ENCODE measurements at places on chromosomes 7 and 10.

GRCh38 chr7:130385600-130386066, 5.3 kb downstream of the CPA1 start:
- DNase-seq = no peak

DNA sequence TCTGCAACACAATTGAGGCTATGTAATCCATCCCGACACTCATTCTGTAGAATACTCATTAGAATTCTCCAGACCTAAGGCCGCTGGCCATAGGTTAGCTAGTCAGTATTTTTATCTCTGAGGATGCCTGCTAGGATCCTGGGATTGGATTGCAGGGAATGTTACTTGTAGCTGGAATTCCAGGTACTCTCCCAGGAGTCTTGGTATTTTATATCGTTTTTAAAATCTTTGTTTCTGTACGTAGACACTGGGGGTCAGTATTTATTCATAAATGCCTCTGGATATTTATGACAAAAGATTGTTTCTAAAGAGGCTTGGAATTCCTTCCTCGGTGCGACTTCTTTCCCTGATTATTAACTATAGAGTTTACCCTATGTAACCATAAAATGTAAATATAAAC, 40.1 kb downstream of the BPGM start:
- DNase-seq = no peak

DNA sequence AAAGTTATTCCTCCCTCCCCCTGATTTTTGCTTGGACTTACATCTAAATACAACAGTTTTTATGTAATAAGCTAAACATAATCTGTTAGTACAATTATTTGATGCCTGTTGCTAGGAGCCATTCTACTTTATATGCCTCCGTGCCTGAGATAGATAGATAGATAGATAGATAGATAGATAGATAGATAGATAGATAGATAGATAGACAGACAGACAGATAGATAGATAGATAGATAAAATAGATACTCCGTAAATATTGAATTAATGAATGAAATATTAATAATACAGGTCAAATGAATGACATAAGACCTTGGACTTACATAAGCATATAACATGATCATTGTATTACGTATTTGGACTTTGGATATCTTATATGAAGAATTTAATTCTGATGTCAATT, 23.0 kb downstream of the NET1 start:
- no peak for DNase-seq

GRCh38 chr7:22375359-22376048, 18.6 kb upstream of the RAPGEF5 start:
- DNase-seq = no peak

GRCh38 chr7:46746695-46747687, 825.9 kb upstream of the IGFBP3 start:
- no peak for DNase-seq

DNA sequence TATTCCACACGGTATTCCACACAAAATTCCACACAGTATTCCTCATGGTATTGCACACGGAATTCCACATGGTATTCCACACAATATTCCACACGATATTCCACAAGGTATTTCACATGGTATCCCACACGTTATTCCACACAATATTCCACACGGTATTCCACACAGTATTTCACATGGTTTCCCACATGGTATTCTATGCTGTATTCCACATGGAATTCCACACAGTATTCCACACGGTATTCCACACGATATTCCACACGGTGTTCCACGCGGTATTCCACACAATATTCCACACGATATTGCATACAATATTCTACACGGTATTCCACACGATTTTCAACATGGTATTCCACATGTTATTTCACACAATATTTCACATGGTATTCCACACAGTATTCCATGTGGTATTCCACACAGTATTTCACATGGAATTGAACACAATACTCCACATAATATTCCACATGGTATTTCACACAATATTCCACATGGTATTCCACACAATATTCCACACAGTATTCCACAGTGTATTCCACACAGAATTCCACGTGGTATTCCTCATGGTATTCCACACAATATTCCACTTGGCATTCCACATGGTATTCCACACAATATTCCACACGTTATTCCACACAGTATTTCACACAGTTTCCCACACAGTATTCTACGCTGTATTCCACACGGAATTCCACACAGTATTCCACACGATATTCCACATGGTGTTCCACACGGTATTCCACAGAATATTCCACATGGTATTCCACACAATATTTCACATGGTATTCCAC, 136.0 kb upstream of the CHST15 start:
- no peak for DNase-seq

- DNase-seq = no peak
These were observed 61.0 kb upstream of the PAPSS2 start for GRCh38 chr10:87598700-87599099.

GRCh38 chr7:130918129-130919052, 184.4 kb upstream of the KLF14 start:
- DNase-seq = no peak

- DNase-seq = no peak
These were observed 1.5 kb downstream of the GIMAP8 start for GRCh38 chr7:150451833-150452461.

DNA sequence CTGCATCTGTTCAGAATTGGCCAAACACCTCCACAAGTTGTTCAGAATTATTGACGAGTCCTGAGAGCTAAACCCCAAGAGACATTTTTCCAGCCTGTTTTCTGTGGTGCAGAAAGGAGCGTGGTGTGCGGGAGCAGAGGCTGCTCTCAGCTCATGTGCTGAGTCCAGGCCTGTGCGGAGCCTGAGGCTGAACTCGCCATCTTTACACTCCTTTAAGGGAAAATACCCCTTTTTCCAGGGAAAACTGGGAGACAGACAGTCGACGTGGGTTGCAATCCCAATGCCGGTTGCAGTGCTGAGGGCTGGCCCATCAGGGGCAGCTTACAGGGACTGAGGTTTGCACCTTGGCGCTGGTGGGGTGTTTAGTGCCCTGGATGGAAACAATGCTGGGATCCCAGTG, 112.2 kb downstream of the ADARB2 start:
- DNase-seq = no peak

DNA sequence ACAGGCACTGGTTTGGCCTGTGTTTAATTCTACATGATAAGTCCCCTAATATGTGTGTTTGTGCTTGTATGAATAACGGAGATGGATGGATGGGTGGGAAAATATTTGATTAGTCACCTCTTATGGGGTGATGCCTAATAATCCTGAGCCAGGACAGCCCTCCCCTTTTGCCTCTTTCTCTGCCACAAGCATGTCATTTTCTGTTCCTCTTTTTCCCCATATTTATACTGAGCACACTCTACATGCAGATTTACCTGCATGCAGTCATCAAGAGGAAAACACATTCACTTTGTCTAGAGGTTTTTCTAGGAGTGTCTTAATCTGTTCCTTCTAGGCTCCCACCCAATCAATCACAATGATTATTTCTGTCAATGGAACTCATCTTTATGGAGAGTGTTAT, 111.6 kb upstream of the TBX20 start:
- DNase-seq = no peak

- no peak for DNase-seq
These were observed 137.5 kb upstream of the MKLN1 start for GRCh38 chr7:131190146-131190545.

GRCh38 chr10:69863580-69863979, 61.9 kb downstream of the COL13A1 start:
- DNase-seq = no peak

DNA sequence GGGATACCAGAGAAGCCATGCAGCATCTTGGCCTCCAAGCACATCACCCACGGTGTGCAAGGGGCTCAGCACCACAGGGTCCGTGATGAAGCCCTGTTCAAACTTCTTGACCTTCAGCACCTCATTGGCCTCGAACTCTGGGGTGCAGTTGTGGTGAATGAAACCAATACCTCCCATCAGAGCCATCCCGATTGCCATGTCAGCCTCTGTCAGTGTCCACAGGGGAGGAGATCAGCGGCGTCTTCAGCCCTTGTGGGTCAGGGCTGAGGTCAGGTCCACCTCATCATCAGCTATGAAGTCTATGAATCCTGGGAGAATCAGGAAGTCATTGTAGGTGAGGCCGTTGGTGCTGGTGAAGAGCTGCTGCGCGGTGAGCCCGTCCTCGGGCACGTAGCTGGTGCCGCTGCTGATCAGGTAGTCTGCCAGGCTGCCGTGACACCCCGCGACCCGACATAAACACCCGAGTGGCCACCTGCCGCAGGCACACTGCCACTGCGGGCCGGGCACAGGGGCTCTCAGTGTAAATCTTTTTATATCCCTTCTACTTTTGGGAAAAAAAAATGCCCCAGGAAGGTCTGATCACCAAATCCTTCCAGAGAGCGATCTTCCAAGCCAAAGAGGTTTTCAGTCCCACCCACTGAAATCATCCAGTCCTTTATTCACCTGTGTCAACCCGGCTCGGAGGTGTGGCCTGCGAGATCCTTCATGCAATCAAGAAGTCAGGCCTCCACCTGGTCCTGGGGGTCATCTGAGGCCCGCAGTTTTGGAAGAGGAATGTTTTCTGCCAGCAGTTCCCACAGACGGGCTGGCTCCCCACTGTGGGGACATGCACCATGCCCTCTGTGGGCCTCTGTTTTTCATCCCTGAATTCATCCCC, 144.1 kb upstream of the KCNMA1 start:
- DNase-seq = no peak

DNA sequence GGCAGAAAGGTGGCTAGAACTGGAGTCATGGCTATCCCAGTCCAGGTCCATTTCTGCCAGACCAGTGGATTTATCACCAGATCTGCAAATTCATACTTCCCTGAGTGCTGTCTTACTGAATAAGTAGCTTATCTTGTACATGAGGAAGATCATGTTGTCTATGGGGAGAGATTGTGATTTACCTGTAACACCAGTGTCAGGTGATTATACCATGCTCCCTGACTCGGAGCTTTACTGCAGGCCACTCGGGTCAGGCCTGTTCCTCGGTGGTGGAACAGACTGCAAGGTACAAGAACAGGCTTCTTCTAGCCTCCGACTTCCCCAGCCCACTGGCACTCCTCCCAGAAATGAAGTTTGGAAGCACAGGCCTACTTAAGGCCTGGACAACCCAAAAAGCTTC, 42.6 kb upstream of the DLG5 start:
- DNase-seq = no peak
